ENCODE measurements at places on chromosomes 5 and 9.

DNA sequence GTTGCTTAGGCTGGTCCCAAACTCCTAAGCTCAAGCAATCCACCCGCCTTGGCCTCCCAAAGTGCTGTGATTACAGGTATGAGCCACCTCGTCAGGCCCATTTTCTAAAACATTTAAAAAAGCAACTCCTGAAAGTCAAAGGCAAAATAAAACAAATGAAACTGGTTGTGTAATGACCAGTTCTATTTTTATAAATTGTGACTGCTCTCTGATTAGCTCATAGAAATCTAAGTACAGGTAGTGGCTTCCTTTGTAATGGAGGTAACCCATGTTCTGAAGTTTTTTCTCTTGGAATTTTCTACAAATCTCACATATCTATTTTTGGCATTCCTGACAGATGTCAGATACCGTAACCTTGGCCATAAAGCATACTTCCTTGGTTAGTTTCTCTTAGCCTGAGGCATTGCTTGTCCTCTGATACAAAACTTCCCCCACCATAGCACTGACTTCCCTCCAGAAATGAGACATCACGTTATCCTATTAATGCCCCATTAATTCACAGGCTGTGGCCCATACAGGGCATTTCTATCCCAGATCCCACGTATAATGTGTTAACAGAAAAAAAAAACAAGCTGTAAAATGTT lies 14.1 kb upstream of the AK3 start:
- no peak for DNase-seq

- peak; percentile 50 for DNase-seq
These were observed at the start of gene ZNF883 for GRCh38 chr9:113011911-113012381. TSS of gene ZNF883 (minus strand) at chr9:113012192.

DNA sequence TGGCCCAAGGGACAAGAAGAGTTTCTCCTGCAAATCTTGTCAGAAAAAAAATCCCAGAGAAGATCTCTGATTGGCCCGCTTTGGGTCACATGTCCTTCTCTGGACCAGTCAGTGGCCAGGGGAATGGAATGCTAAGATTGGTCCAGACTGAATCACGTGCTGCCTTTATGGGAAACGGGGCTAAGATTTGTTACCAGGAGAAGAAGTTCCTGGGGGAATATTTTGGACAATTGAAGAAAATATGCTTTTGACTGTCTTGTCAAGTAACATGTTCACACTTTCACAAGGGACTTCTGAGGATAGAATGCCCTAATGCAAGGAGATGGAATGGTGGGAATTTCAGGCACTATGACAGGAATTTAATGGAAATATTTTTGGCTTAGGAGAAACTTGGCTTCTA lies 74.1 kb upstream of the SH3PXD2B start:
- no peak for DNase-seq

GRCh38 chr5:59357381-59357977 lies 536.0 kb downstream of the PDE4D start:
- no peak for DNase-seq

DNA sequence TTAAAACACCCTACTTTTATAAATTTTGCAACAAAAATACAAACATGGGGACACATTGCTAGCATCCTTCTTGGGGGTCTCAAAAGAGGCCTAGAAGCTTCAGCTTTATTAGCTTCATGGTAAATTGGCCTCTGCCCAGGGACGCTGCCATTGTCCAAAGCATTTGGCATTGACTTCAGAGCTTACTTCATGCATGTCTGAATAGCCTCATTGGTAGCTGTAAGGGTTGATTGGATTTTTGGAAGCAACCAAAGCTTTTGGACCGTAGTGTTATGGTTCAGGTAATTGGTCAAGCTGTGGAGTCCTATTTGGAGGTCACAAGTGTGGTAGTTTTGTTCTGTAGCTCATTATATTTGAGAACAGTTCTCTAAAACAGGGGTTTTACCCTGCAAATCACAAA lies 411.7 kb upstream of the SLC24A2 start:
- DNase-seq = no peak

- peak; percentile 35 for DNase-seq
These were observed 500.9 kb downstream of the DIRAS2 start for GRCh38 chr9:90141723-90142122.

- DNase-seq = no peak
These were observed 521.7 kb downstream of the RAB3C start for GRCh38 chr5:59104400-59105127.

DNA sequence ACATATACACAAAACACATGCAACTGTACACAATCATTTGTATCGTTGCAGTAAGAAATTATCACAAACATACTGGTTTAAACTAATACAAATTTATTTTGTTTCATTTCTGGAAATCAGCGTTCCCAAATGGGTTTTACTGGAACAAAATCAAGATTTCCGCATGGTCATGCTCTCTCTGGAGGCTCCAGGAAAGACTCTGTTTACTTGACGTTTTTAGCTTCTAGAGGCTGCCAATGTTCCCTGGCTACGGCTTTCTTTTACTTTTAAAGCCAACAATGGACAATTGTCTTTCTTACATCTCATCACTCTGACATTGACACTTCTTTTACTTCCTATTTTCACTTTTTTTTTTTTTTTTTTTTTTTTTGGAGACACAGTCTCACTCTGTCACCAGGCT lies 793.1 kb downstream of the CDH9 start:
- DNase-seq = no peak

- DNase-seq = no peak
These were observed 111.8 kb downstream of the GCNT1 start for GRCh38 chr9:76570826-76571225.

- no peak for DNase-seq
These were observed 9.3 kb downstream of the ST6GALNAC6 start for GRCh38 chr9:127890053-127890452.

DNA sequence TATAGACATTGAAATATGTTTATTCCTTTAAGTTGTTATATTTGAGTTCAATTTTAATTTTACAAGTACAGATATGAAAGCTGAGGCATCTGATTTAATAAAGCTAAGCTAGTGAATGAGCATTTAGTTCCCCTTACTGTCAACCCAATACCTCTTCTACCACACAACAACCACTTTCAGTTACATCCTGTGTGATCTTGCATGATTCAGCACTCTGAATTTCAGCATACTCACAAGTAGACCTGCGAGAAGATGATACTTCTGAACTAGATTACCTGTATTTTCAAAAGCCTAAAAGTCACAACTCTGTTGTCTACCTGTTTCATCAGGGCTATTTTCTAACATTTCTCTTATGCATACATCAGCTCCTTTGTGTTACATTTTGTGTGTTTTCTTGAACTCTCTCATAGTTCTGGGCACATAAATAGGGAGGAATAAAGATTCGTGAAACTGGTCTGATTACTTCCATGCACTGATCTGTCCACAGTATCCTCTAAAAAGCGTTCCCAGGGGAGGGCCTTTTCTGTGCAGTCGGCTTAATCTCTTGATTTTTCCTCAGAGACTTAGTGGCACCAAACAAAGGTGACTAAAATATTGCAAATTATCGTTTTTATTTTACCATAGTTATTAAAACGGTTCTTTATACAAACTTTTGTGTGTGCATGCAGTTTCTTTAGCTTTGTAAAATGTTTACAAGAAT lies 2025.5 kb upstream of the NUDT12 start:
- no peak for DNase-seq

GRCh38 chr9:114367772-114368569 lies 19.8 kb downstream of the AKNA start:
- no peak for DNase-seq

- peak; percentile 64 for DNase-seq
These were observed 70.6 kb downstream of the DCP2 start for GRCh38 chr5:113047234-113047633.

DNA sequence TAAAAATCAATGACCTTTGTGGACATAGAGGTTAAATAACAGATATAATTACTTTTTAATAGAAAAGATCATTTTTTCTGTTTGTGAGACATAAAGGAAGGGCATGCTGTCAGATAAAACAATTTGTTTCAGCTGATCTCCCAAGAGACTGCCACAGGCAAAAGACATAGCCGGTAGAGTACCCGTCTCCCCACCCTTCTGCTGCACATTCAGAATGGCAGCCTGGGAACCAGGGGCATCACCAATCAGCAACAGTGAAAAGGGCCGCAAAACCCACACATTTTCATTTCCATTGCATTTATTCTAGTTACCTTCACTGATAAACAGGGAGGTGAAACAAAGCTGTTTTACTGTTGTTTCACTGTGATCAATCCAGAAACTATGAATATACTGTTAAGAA lies 357.7 kb downstream of the ARRDC3 start:
- no peak for DNase-seq

- DNase-seq = no peak
These were observed 82.3 kb downstream of the RAI14 start for GRCh38 chr5:34738381-34738780.

- no peak for DNase-seq
These were observed 120.4 kb upstream of the CACNA1B start for GRCh38 chr9:137757139-137757538.

- DNase-seq = peak; percentile 63
These were observed 17.7 kb downstream of the NINJ1 start for GRCh38 chr9:93116072-93116961.

DNA sequence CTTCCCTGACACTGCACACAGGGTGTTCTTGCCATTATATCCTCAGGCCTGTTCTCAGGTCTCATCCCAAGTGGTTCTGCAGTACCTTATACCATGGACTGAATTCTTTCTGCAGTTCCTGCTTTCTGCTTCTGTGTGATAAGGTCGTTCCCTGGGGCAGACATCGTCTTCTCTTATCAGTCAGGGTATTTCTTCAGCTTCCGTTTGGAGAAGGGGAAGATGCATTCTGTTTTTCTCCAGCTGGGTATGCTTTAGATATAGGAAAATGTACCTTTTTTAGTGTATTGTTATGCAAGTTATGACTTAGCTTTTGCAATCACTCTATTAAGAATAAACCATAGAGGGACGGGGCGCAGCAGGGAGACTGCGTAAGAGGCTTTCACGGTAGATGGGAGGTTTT lies 31.1 kb downstream of the RALGPS1 start:
- DNase-seq = no peak

- DNase-seq = no peak
These were observed 41.2 kb downstream of the EXD3 start for GRCh38 chr9:137381501-137382443.

DNA sequence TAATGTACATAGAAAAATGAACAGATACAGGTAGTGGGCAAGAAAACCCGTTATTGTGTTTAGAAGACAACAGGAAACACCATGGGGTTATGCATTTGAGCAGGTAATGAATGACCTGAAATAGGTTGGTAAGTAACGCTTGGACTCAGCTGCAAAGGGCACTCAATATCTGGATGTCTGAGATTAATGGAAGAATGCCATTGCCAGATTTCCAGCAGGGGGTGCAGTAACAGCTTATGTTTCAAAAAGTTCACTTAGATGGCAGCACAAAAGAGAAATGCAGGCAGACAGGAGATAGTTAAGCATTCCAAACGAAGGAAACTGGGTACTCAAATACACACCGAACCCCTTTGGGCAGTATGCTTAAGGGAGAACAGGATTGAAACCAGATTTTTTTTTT lies 285.5 kb upstream of the VLDLR start:
- no peak for DNase-seq

- no peak for DNase-seq
These were observed 736.5 kb downstream of the CETN3 start for GRCh38 chr5:89673019-89673418.

GRCh38 chr9:21322911-21323461 lies 12.2 kb downstream of the KLHL9 start:
- no peak for DNase-seq

- DNase-seq = no peak
These were observed 50.9 kb upstream of the SUSD3 start for GRCh38 chr9:93007529-93008058.

GRCh38 chr5:76104027-76104426 lies 20.8 kb downstream of the SV2C start:
- DNase-seq = peak; percentile 41

GRCh38 chr9:93874242-93874641 lies 80.9 kb downstream of the BARX1 start:
- no peak for DNase-seq

GRCh38 chr5:148887123-148887881 lies 60.9 kb downstream of the ADRB2 start:
- no peak for DNase-seq

- no peak for DNase-seq
These were observed 75.9 kb downstream of the TENT4A start for GRCh38 chr5:6788956-6789649.

GRCh38 chr9:35158501-35159280 lies 3.1 kb upstream of the UNC13B start:
- no peak for DNase-seq

- DNase-seq = no peak
These were observed 94.7 kb downstream of the FGF10 start for GRCh38 chr5:44294516-44294915.

GRCh38 chr5:67133776-67134175 lies 62.8 kb downstream of the CD180 start:
- no peak for DNase-seq

- DNase-seq = no peak
These were observed 1696.5 kb downstream of the MAT2B start for GRCh38 chr5:165201771-165202518.

GRCh38 chr9:118446943-118447639 lies 742.9 kb downstream of the TLR4 start:
- no peak for DNase-seq

- DNase-seq = no peak
These were observed 9.8 kb downstream of the SH2D3C start for GRCh38 chr9:127768698-127769097.

DNA sequence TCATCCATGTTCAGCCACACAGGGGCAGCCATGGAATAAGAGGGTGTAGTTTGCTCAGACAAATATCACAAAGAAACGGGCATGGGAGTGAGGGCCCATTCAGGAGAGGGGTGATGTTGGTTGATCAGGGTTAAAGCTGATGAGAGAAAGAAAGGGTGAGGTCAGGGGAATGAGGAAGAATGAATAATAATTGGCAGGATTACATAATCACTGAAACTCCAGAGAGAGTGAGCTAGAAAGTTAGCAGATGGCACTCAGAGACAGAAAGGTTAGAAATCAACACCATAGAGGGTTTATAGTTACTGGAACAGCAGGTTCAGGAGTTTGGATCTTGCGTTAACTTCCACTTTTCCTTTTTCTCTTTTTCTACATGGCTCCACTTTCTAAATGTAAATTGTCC lies 113.9 kb downstream of the TAF11L14 start:
- DNase-seq = no peak

DNA sequence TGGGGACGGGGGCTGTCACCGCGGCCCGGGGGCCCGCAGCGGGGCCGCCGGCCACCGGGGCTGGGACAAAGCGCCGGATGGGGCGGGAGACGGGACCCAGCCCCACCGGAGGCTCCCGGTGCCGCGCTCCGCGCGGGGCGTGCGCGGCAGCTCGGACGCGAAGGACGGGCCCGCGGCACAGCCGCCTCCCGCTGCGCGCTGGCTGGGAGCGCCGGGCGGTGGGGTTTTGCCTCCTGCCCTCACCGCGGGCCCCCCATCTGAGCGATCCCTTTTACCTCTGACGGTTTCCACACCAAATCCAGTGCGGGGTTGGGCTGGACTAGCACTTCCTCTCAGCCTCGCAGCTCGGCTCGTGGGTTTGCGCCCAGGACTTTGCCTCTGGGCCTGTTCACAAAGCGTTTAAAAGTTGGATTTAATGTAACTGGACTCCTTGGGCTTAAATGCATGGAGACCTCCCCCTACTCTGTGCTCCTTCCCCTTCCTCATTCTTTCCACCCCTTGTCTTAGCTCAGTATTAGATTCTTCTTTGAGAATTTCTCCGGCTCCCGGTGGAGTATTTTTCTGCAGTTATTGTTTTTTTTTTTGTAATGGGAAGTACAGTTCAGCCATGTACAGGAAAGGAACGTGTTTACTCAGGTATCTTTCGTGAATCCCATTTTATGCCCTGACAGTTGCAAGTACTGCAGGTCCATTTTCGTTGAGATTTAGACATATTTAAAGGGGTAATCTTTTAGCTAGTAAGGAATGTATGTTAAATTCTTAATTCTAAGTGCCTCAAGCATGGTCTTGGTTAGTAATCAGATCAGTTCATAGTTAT lies 691 bp downstream of the FCHO2 start:
- peak; percentile 57 for DNase-seq
